T1000 (cell line): ENCODE measurements at places on chromosomes 16 and 17.

- no peak for DNase-seq
These were observed 10.5 kb upstream of the MPO start for GRCh38 chr17:58291246-58291645.

DNA sequence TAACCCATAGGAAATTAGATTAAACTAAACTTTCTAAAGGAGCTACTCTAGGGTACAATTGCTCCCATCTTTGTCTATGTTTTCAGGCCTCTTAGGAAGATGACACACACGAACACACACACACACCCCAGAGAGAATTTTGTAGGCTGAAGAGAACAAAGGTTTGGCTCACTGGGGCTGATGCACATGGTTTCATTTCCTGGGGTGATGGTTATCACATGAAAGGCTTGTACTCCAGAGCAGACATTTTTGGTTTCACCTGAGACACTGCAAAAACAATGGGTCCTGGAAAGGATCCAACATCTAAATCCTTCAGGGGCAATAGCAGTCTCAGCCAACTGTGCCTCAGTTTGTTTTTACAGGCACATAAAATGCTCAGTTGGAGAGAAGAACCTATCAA lies 62.8 kb downstream of the GRB7 start:
- no peak for DNase-seq

- DNase-seq: no peak
These were observed 158.2 kb downstream of the AIPL1 start for GRCh38 chr17:6276711-6277110.

DNA sequence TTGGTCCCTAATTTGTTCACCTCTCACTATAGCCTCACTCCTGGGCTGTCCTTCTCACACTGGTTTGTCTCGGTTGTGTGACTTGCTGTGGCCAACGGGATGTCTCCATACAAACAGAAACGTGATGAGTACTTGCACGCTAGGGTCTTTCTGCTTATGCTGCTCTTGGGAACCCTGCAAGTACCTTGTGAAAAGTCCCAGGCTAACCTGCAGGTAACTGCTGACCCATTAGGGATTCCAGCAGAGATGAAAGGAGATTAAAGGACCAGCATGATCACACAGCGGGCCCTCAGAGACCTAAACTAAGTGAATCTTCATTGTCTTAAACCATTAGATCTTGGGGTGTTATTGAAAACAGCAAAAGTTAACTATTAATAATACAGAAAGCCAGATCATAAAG lies 562.8 kb upstream of the GOT2 start:
- DNase-seq: no peak

DNA sequence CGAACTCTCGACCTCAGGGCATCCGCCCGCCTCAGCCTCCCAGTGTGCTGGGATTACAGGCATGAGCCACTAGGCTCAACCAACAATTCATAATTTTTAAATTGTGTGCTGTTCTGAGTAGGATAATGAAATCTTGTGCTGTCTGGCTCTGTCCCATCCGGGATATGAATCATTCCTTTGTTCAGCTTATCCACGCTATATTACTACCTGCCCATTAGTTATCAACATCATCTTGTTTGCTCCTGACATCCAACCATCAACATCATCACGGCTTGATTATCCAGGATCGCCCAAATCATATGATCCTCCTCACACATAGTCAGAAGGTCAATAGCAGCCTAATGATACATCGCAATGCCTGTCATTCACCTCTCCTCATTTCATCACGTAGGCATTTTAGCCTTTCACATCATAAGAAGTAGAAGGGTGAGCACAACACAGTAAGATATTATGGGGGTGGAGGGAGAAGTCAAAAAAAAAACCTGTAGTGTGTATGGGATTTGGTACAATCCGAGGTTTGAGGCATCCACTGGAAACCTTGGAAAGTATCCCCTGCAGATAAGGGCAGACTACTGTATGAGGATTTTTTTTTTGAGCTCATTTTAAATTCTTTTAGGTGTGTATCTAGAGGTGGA lies 77.0 kb upstream of the SIAH1 start:
- DNase-seq: no peak

DNA sequence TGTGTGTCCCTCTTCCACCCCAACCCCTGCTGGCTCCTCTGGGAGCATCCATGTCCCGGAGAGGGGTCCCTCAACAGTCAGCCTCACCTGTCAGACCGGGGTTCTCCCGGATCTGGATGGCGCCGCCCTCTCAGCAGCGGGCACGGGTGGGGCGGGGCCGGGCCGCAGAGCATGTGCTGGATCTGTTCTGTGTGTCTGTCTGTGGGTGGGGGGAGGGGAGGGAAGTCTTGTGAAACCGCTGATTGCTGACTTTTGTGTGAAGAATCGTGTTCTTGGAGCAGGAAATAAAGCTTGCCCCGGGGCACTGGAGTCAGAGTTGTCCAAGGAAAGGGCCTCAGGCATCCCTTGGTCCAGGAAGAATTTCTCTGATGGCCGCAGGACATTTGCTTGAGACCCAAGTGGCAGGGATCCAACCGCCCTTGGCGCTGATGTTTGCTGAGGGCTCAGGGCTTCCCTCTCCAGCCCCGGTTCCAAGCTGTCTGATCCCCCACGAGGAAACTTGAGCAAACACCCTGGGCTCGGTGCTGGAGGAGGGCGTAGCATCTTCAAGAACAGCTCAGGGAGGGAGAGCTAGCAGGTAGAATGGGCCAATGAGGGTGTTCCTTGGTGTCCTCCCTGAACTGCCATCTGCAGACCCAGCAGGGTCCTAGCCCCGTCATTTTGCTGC lies 4.5 kb downstream of the NXPH3 start:
- DNase-seq: no peak

GRCh38 chr17:76027159-76027839 lies at the start of gene EVPL:
Gene EVPL (minus strand): TSS chr17:76027306. CDS start chr17:76027198, 108 bp downstream.
- no peak for DNase-seq

DNA sequence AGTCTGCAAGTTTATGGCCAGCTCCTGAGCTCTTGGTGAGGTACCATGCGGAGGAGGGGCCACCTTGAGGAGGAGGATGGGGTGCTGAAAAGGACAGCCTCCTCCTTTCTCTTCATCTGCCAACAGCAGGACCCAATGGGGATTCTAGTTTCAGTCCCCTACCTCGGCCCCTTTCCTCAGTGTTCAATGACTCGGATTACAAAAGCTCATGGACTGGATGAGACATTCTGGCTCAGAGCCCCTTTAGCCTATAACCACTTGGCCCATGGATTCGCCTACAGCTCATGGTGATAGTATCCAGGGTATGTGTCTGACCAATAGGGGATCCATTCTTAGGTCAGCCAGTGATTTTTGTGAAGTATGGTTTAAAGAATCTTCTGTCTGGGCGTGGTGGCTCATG lies 8.5 kb upstream of the PIK3R6 start:
- no peak for DNase-seq

DNA sequence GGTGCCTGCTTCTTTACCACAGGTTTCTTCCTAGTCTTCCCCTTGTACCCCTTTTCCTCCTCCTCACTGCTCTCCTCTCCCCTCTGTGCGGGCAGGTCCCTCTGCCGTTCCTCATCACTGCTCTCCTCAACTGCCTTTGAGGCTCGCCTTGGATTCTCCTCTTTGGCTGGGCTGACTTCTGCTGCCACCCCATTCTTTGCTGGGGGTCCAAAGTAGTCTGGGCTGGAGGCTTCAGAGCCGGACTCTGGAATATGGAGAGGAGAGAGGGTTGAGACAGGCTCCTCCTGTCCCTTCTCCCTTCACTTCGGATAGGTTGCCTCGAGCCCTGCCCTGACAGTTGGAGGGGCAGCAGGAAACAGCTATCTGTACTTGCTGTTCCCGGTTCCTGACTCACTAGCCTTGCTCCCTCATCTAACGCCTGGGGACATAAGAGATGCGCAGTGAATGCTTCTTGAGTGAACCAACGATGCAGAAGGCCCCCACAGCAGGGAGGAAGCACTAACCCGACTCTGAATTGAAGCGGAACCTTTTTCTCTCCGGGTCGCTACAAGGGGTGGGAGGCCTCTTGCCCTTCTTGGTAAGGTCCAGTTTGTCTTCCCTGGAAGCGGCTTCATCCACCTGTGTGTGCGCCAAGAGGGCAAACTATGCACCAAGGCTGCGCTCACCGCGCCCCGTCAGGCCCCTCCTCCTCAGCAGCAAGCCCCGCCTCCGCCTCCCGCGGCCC lies 655 bp downstream of the HIRIP3 start:
- peak; percentile 66 for DNase-seq

DNA sequence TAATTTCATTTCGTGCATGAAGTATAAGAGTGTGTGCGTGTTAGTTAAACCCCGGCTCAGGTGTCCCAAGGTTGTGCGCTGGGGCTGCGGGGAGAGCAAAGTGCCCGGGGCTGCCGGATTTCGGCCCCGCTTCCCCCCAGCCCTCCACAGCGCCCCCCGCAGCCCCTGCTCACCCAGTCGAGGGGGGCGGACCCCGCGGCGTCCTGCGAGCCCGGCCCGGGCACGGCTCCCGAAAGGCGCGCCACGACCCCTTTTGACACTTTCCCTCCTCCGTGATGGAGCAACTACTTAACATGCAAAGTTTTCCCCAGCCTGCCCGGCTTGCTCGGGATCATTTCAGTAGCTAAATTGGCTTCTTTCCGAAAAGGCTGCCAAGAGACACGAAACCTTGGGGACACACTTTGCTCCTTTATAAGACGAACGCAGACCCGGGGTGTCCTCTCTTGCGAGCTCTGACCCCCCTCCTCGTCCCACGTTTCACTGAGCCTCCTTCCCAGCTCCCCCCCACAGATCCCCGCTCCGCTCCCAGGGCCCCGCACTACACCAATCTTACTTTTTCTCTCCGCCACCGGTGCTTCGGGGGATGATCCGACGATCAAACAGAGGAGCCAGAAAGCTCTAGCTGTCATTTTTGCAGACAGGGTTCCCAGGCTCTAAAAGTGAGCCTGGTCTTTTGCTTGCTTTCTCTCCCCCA lies 552 bp downstream of the C17orf58 start:
- DNase-seq: no peak

GRCh38 chr17:57484826-57485565 lies 228.7 kb downstream of the MSI2 start:
- DNase-seq: no peak

DNA sequence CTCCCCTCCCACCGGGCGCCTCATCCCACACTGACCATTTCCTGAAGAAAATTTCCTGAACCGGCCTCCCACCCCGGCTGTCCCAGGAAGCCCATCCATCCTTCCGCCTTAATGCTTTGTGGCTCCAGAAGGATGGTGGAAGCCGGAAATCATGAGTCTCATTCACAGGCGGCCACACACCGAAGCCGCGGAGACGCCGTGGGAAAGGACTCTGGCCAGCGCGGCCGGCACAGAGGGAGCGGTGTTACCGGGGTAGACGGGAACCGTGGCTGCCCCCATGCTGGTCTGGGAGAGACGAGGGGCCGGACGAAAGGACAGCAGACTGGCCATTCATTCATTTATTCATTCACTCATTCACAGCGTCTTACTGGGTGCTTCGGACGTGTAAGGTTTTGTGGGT lies 326.8 kb downstream of the SEC14L1 start:
- no peak for DNase-seq

DNA sequence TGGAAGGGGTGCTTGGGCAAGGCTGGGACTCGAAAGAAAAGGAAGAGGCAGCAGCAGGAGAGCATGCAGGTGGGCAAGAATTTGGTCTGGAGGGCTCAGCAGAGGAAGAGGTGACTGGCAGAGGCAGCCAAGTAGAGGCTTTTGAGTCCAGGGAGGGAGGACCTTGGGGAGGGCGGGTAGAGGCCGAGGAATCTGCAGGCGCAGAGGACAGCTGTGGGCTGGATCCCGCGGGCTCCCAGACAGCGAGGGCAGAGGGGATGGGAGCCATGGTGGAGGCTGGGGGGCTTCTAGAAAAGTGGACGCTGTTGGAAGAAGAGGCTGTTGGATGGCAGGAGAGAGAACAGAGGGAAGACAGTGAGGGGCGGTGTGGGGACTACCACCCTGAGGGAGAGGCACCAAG lies 2.9 kb downstream of the APOBR start:
- no peak for DNase-seq

- DNase-seq: no peak
These were observed 18.7 kb downstream of the USP36 start for GRCh38 chr17:78821961-78822360.

- no peak for DNase-seq
These were observed 181.5 kb downstream of the PRKCA start for GRCh38 chr17:66483906-66484305.

- no peak for DNase-seq
These were observed 108.1 kb upstream of the CDC42EP4 start for GRCh38 chr17:73419881-73420280.

DNA sequence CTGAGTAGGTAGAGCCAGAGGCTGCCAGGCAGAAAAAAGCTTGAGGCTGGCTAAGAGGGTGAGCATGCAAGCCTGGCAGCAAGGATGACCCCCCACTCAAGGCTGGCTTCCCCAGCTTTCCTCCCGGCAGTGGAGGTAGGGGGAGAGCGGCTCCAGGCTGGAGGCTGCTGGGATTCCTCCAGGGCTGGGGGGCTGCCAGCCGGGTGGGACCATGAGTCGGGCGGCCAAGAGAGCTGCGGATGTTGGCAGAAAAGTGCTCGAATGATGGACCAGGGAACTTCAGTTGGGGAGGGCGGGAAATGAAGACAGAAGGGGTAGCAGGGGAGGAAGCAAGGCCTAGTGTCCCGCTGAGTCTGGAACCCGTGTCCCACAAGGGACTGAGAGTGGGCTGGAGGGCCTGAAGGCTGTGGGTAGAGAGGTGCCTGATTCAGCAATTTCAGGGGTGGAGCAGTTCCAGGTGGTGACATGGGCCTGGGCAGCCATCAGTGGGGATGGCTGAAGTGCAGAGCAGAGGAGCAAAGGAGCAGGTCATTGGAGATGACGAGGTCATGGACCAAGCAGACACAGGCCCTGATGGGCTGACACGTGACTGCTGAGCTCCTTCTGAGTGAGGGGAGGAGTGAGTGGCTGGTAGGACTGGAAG lies 20.3 kb downstream of the HSD11B2 start:
- no peak for DNase-seq

DNA sequence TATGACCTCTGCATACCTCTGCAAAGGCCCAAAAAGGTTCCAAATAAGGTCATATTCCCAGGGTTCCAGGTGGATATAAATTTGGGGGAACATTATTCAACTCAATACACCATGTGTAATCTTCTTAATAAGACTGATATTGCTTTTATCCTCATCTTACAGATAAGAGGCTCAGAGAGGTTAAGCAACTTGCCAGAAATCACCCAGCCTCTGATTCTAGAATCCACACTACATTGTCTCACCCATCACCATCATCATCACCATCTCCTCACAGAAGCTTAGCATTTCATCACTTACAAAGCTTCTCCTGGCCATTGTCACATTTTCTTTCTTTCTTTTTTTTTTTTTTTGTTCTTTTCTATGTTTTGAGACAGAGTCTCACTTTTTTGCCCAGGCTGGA lies 15.4 kb upstream of the KIFC3 start:
- DNase-seq: no peak

GRCh38 chr17:624341-624860 lies 90.2 kb downstream of the VPS53 start:
- DNase-seq: no peak
